NCI-H1048 (cell line): ENCODE measurements at places on chromosomes 7 and 10.

DNA sequence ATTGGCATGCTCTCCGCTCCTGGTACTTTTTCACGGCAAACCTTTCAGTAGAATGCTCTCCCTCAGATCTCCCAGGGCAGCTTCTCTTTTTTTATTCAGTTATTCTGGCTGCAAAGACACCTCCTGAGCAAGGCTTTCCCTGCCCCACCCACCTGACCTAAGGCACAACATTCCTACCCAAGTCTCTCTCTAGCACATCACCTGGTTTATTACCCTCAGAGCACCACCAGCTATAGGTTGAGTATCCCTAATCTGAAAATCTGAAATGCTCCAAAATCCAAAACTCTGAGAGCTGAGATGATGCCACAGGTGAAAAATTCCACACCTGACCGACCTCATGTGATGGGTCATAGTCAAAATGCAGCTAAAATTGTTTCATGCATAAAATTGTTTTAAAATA is 99.6 kb downstream of the GLI3 start:
- no peak for DNase-seq

- DNase-seq, result no peak
Measured at GRCh38 chr10:48940958-48941357, 1.3 kb upstream of the LRRC18 start.

- no peak for DNase-seq
Measured at GRCh38 chr10:103872137-103872931, 17.0 kb upstream of the SH3PXD2A start.

DNA sequence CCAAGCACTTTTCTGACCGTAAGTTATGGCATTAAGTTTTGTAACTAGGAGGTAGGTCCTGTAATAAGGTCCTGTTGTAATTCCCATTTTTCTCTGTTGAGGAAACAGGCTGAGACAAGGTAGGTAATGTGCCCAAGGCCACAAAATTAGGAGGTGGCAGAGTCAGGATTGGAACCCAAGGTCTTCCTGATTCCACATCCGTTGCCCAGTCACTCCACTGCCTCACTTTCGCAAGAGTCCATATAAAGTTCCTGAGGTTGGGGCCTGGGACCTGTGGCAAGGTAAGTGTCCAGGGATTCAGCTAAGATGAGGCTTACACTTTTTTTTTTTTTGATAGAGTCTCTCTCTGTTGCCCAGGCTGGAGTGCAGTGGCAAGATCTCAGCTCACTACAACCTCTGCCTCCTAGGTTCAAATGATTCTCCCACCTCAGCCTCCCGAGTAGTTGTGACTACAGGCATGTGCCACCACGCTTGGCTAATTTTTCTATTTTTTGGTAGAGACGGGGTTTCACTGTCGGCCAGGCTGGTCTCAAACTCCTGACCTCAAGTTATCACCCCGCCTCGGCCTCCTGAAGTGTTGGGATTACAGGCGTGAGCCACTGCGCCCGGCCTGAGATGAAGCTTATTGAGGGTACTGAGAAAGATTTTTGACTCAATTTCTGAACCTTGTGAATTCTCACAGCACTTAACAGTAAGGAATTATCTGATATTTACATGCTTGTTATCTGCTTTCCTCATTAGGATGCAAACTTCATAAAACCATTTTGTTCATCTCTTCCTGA is 20.3 kb upstream of the GNA12 start:
- no peak for DNase-seq

DNA sequence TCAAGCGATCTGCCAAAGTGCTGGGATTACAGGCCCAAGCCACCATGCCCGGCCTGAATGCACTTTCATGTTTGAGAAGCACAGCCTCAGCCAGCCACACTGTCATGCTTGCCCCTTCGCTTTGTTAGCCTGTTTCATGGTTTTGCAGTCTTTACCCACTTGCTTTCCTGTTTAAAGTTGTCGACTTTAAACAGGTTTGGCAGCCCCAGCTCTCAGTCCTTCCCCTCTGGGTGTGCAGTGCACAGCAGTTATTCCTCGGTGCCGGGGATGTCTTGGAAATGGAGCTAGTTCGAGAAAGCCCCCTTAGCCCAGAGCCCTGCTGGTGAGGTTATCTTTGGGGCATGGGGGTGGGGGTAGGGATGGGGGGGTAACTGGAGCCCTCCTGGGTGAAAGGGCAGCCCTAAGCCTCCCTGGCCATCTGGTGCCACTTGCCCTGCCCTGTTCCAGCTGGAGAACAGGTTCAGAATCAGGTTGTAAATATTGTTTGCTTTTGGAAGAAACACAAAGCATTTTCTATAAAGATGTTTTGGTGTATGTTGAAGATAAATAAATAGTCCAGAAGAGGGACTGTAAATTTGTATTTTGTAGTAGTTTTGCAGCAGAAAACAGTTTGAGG is 14.8 kb downstream of the TSPAN14 start:
- no peak for DNase-seq

DNA sequence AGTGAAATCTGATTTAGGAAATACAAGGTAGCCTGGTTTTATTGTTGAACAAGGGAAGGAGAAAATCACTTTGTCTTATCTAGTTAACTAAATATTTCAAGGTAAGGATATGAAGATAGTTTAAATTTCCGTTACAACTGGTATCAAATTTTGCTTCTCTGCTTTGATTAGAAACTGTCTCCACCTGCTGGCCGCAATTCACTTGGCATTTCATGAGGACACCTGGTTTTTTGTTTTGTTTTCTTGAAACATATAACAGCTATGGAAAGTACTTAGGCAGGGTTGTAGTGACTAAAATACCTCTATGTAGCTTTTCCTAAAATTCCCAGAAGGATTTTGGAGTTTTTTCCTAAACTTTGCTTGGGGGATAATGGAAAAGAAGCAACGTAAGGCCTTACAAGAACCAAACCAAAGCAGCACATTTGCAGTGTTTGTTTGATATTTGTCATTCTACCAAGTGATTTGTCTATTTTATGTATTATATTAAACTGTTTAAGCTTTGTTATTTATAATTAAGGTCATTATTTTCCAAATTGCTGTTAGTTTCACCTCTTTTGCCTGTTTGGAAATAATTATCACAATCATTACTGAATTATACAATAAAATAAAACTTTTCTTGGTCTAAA is 73.6 kb downstream of the AHCYL2 start:
- no peak for DNase-seq
